ENCODE measurements at places on chromosomes 12 and 14.
A peak's percentile ranks its signal among the peaks of the same experiment; 100 is the strongest.

- DNase-seq = no peak
Measured at GRCh38 chr14:89469210-89470198, 52.5 kb upstream of the FOXN3 start.

- no peak for DNase-seq
Measured at GRCh38 chr14:103127861-103128598, 4.8 kb downstream of the TNFAIP2 start.

DNA sequence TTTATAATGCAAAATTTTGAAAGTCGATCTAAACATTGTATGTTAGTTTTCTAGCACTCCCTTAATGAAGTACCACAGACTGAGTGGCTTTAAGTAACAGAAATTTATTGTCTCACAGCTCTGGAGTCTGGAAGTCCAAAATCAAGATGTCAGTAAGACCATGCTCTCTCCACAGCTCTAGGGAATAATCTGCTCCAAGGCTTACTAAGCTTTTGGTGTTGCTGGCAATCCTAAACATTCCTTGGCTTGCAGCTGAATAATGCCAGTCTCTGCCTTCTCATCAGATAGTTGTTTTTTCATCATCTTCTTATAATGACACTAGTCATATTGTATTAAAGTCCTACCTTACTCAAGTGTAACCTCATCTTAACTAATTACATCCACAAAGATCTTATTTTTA lies 102.2 kb downstream of the RASSF9 start:
- DNase-seq = no peak

DNA sequence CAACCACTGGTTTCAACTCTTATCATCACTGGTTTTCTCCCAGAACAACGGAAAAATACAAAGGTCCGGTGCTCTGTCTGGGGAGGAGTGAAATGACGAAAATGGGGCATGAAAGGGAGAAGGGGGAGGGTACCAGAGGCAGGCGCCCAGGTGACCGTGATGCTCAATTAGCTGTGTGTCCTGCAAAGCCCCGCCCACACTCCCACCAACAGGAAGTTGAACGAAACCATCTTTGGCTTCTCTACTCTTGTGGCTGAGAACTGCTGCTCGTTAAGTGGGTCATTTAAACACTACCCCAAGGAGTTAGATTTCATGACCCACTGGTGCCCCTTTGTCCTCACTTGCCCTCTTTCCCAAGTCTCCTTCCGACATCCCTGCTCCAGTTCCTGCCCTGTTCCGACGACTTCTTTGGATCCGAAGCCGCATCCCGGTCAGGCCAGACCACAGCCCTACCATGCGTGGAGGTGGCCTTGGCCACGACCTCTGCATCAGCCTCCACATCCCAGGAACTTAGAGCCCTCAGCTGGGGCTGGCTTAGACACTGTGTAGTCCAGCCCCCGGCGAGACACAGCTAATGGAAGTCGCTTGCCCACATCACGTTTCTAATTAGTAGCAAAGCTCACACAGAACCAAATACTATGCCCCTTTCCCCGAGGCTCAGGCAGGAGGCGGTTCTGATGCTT lies 11.4 kb upstream of the LRTM2 start:
- DNase-seq = no peak

DNA sequence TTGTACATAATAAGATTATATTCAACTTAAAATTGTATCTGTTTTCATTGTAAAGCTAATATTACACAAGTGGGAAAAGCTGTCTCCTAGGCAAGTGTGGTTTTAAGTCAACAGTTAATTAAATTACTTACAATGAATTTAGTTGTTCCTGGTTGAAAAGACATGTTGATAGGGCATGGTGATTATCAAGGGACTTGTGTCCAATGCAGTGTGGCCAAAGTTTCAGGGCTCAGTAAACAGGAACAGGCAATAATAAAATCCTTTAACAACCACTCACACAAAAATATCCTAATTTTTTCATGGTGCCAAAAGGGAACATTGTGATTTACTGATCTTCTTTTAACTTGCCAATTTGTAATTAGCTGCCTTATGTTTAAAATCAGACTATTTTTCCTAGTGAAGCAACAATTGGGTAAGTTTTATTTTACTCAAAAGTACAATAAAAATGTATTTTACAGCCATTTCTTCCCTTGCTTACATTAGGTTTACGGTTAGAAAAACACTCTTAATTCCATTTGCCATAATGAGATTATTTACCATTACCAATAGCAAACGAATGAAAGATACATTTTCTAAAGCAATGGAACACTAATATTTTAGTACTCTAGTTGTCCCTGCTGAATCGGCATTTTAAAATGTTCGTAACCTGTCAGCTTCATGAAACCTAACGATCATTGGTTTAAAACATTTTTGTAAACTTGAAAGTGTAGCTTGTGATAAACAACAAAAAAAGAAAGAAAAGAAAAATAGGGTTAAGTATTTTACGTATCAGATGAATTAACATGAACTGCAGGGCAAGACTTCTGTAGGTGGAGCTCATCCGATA lies 1.8 kb upstream of the WNK1 start:
- no peak for DNase-seq

- no peak for DNase-seq
Measured at GRCh38 chr14:68215629-68216028, 396.1 kb downstream of the RAD51B start.

DNA sequence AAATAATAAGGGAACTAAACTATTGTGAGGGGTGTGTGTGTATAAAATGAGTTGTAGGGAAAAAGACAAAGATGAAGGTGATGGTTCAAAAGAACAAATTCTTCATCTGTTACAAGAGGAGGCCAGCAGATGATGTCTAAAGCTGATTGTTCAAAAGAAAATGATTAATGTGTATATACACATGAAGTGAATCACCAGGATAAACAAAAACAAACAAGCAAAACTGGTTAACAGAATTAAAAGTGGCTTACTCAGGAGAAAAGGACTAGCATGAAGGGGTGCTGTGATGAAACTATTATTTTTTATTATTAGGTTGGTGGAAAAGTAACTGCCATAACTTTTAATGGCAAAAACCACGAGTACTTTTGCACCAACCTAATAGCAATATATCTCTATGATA lies 348.4 kb downstream of the BCL11B start:
- DNase-seq = no peak

GRCh38 chr12:61896436-61896835 lies 363.8 kb upstream of the USP15 start:
- peak; percentile 61 for DNase-seq

GRCh38 chr14:29043737-29044136 lies 277.1 kb downstream of the FOXG1 start:
- DNase-seq = no peak

DNA sequence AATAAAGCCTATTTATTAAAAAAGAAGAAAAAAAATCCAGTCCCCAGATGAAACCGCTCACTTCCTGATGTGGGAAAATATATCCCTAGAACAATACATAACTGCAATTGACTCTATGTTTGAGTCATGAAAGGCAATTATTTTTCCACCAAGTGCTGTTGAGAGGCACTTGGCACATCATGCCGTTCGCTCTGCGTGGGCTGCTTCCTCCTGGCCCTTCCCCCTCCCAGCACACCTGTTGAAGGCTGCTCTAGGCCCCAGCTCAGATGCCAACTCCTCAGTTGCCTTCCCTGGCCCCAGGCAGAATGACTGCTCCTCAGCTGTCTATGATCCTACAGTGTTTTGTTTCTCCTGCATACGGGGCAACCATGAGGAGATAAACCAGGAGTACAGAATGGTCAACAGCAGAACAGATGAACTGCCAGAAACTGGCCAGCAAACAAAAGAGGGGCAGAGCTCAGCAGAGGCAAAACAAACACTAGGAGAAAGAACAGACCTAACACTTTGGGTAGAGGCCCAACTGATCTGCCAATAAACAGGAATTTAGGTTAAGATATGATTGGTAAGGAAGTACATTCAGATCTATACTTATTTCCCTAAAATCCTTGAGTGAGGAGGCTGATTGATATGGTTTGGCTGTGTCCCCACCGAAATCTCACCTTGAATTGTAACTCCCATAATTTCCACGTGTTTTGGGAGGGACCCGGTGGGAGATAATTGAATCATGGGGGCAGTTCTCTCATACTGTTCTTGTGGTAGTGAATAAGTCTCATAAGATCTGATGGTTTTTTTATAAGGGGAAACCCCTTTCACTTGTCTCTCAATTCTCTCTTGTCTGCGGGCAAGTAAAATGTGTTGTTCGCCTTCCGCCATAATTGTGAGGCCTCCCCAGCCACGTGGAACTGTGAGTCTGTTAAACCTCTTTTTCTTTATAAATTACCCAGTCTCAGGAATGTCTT lies 58.6 kb downstream of the SLC38A1 start:
- peak; percentile 89 for DNase-seq

DNA sequence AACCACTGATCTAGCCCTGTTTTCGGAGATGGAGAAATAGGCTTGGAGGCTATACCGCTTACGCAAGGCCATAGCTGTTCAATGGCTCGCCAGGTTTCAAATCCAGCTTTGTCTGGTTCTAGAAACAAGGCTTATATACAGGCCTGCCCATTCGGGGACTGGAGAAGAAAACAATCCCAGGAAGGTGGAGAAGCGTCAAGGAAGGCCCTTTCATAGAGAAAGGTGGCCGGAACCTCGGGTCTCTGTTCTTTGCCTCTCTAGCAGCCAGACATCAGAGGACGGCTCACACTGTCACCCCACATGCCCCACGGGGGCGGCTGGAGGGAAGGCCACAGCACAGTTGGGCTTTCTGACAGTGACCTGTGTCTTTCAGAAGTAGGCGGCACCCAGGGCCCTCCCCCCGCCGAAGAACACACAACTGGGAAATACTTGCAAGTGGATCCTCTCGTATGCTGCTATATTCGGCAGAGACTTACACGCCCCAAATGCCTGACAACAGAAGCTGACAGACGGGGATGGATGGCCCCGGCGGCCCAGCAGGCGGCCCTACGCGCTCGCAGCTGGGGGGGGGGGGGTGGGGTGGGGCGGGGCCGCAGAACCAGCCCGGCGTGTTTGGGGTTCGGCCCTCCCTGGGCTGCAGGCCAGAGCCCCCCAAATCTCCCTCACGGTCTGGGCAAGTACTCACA lies 4.5 kb upstream of the SETD1B start:
- DNase-seq = peak; percentile 72

DNA sequence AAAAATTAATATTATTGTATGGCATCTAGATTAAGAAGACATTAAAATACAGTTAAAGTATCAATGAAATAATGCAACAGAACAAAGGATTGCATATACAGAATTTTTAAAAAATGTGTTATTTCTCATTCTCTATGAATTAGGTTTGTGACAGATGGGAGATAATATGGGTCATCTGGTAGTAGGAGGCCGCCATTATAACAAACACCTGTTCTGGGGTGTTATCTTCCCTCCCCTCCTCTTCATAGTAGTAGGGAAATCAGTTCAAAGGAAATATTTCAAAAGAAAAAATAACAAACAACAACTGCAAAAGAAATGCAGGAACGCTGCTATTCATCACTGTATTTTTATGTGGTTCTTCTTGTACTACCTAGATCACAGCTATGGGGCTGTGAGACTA lies 187.0 kb upstream of the ATP2B1 start:
- no peak for DNase-seq

- no peak for DNase-seq
Measured at GRCh38 chr14:68651075-68651474, 141.8 kb downstream of the ZFP36L1 start.

DNA sequence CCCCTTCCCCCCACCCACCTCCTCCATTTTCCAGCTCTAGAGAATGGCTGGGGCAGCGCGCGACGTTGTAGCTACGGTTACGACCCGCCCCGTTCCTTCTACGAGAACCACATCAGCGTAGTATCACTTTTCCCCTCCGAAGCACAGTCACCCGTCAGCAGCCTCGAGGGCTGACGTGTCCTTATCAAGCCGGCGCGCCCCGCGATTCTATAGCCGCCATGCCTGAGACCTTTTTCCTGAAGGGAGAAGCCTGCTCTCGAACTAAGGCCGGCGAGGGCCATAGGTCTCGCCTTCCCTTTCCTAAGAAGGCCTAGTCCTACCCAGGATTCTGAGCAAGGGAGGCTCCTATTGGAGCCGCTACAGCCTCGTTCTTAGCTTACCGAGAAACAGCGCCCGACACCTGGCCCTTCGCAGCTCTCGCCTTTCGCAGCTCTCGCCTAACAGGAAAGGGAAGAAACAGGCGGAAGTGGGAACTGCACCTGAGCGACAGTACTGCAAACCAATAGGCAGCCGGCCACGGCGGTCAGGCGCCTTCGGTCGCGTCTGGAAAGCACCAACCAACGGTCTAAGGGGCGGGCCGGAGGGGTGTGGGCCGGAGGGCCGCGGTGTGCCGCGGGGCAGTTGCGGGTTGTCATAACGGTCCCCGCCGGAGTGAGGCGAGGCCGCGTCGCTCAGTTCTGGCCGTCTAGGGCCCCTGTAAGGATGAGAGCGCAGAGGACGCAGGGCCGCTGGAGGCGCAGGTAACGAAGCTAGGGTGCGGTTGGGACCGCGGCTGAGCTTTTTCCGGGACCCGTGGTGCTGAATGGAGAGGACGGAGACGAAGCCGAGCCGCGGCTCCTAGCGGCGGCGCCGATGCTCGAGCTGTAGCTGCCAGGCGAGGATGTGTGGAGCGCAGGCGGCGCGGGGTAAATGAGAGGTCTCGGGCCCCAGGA lies at the start of the genes MGAT2 and RPL36AL:
MGAT2 (plus strand) TSS at position 618 of the 932 bp plus-strand sequence. CDS start 470 bp downstream, outside the sequence.
RPL36AL (minus strand) TSS at position 445 of the 932 bp plus-strand sequence. CDS start 1,522 bp downstream, outside the sequence.
- DNase-seq = peak; percentile 96

DNA sequence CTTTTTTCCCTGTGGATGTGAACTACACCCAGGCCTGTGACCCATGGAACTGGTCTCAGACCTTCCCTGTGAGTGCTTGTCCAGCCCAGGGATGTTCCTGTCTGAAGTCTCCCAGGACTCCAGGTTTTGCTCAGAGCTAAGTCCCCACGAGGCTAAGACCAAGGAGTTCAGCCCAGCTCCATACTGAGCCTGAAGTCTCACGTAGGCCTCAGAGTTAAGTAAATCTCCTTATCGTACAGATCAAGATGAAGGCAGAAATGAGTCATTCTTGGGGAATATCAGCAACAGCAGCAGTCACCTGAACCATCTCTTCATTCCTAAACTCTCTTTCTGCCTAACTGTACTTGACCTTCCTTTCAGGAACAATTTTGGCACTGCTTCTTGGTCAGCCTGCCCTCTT lies 139.8 kb downstream of the ANO6 start:
- DNase-seq = no peak

- DNase-seq = no peak
Measured at GRCh38 chr14:37438444-37438843, 156.6 kb downstream of the FOXA1 start.

DNA sequence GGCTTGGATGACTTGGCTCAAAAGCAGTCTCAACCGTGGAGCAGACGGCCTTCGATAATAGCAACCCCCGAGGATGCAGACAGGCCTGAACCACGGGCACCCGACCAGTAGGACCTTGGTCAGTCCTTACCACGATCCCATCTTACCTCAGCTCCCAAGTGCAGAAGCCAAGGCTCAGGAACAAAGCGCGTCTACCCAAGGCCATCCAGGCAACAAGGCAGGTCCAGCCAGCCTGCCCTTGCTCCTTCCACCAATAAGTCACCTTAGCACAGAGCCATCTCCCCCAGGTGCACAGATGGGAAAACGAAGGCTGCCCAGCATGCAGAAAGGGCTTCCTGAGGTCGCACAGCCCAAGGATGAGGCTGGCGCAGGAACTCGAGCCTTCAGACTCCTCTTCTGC lies 77.3 kb downstream of the BCL11B start:
- no peak for DNase-seq
